ENCODE measurements at places on chromosomes 3 and 15. TPM values are rescaled to one million over a fixed set of nuclear protein-coding genes. Genes with fewer than 3 reads are reported as not detected.
A peak's percentile ranks its signal among the peaks of the same experiment; 100 is the strongest.

RBP2 gene
- not detected for total RNA-seq

KIF7 gene
- 0.60 TPM for total RNA-seq

TGM5 gene
- 13.5 TPM for total RNA-seq

PPM1L gene
- 11.3 TPM for total RNA-seq

- no peak for ATAC-seq
Observed at GRCh38 chr15:95922431-95922830, 408.1 kb upstream of the NR2F2 start.

GRCh38 chr3:27978440-27978839 lies 256.3 kb upstream of the EOMES start:
- no peak for ATAC-seq

- no peak for ATAC-seq
Observed at GRCh38 chr3:167109746-167110145, 270.4 kb downstream of the ZBBX start.

GRCh38 chr15:38130205-38130567 lies 122.5 kb upstream of the SPRED1 start:
- peak; percentile 32 for ATAC-seq

DNA sequence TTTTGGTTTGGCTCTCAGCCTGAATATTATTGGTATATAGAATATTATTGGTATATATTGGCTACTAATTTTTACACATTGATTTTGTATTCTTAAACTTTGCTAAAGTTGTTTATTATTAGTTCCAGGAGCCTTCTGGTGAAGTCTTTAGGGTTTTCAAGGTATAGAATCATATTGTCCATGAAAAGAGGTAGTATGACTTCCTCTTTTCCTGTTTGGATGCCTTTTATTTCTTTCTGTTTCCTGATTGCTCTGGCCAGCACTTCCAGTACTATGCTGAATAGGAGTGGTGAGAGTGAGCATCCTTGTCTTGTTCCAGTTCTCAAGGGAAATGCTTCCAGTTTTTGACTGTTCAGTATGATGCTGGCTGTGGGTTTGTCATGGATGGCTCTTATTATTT lies 107.3 kb upstream of the LIPC start:
- ATAC-seq = no peak

- no peak for ATAC-seq
Observed at GRCh38 chr15:61681676-61682075, 378.6 kb downstream of the VPS13C start.

DNA sequence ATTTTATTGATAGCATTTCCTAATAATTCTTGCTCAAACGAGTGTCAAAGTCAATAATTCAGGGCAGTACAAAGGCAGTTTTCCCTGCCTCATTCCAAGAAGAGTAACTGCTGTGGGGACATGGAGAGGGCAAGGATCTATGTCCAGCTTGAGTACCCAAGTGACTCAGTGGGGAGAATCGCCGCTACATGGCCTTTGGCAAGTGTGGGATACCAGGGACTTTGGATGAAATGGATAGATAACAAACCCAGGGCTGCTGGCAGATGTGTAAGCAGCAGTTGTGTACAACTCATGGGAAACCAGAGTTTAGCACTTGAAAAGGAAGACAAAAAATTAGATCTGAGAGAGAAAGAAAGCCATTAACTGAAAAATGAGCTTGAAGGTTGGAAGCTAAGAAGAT lies 122.2 kb upstream of the TRIM42 start:
- no peak for ATAC-seq
